Stimulated activated CD4-positive, alpha-beta T cell treated with anti-CD3 and anti-CD28 coated beads, Interleukin-1b, Interleukin-23, amount 100 ng/mL, for 24 hours (primary cell): ENCODE measurements at places on chromosomes 1 and 21.

DNA sequence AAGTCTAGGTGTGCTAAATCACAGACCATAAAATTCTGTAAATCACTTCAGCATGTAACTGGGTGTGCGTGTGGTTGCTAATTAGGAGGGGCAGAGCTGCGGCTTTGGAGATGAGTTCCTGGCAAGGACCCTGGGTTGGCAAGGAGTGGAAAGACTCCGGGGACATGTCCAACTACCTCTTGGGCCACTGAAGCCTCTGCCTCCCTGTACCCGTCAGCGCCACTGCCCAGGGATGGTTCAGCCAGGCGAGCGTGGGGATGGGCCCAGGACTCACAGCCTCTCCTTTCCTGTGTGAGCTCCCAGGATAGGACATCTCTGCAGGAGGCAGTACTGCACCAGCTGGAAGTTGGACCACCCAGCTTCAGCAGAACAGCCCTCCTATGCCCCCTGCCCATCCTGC lies 386.4 kb upstream of the VAMP3 start:
- no peak for DNase-seq

DNA sequence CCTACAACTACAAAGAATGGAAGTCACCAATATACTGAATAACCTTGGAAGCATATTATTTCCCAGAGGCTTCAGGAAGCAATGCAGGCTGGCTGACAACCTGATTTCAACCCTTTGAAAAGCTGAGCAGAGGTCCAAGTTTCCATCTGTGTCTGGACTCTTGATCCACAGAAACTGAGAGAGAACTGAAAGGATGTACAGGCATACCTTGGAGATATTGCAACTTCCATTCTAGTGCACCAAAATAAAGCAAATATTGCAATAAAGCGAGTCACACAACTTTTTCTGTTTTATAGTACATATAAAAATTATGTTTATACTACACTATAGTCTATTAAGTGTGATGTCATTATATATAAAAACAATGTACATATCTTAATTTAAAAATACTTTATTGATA lies 85.3 kb downstream of the TYW3 start:
- DNase-seq = no peak

DNA sequence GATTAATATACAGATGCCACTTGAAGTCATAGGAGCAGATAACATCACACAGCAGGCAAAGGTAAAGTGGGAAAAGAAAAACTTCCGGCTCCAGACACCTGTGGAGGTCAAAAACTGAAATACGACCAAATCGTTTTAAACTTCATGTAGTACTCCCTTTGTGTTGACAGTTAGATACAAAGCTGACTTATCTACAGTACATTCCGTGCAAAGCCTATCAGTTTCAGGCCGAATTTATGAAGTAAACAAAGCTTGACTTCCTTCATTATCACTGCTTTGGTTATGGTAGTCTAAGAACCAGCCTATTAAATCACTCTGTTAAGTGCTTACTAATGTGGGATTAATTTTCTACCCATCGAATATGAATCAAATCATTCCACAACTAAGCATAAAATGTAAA lies 156.3 kb downstream of the SMYD3 start:
- no peak for DNase-seq

- DNase-seq = no peak
Measured at GRCh38 chr1:155910621-155911121, 478 bp downstream of the RIT1 start.

DNA sequence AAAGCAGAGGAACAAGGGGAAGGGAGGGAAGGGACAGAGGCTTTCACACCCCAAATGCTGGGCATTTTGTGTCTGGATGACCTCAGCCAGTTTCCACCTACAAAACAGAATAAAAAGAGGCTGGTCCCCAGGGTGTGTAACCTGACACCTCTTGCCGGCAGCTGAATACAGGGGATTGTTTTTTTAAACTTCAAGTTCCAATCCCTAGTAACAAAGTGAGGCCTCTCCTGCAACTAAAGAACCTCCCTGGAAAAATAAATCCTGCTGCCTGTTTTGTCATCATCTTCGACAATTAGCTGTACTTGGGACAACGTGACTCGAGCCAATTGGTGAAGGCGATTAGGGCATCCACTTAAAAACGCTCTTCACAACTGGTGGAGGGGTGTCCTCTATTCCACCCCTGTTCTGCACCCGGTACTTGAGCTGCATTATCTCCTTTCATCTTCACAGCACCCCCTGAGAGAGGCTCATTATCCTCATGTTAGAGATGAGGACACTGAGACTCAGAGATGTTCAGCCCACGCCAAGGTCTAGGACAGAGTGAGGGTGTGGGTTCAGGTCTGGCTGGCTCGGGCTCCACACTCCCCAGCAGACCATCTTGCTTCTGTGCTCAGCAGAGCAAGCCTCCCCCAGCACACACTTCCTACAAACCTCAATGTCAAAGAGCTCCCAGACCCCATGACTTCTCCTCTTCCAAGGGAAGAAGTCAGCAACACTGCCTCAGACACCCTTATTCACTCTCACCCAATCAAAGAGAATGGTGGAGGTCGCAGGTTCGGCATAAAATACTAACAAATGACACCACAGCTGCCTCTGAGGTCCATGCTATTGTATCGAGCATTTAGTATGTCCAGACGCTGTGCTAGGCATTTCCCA lies 15.2 kb downstream of the ITPKB start:
- DNase-seq = no peak

GRCh38 chr1:57503337-57503736 lies 79.5 kb upstream of the DAB1 start:
- DNase-seq = no peak

- DNase-seq = no peak
Measured at GRCh38 chr1:116302281-116302680, 70.8 kb upstream of the ATP1A1 start.

GRCh38 chr21:40732253-40733023 lies 114.5 kb downstream of the DSCAM start:
- DNase-seq = no peak

DNA sequence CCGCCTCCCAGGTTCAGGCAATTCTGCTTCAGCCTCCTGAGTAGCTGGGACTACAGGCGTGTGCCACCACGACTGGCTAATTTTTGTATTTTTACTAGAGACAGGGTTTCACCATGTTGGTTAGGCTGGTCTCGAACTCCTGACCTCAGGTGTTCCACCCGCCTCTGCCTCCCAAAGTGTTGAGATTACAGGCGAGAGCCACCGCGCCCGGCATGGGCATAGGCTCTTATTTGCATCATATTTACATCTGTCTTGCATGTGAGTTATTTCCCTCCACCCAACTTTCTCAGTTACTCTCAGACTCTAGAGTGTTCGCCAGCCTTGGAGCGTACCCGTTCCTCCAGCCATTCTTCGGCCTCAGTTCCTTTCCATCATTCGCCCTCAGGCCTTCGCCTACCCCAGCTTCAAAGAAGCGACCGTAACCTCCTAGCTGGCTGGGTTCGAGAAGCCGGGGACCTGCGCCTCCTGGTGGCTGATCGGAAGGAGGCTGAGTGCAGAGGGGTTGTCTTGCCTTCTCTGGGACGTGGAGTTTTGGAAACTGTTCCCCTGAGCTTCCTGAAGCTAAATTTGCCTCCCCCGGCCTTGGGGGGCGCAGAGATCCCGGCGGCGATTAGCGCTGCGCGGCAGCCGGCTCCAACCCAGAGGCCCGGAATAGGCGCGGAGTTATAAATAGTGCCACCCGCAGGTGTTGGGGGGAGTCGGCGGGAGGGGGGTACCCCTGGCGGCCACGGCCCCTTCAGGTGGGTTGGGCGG lies 3.6 kb upstream of the ZBTB7B start:
- no peak for DNase-seq

DNA sequence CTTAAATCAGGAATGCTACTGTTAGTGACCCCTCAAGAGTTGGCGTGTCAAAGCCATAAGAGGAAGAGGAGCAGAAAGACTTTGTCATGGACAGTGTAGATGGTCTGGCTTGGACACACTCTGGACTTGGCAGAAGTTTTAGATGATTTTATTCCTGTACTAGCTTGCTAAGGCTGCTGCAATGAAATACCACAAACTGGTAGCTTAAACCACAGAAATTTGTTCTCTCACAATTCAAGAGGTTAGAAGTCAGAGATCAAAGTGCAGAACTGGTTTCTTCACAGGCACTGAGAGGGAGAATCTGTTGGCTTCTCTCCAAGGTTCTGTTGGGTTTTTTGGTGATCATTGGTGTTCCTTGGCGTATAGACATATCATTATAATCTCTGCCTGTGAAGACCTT lies 869.8 kb upstream of the B3GALT2 start:
- DNase-seq = no peak

DNA sequence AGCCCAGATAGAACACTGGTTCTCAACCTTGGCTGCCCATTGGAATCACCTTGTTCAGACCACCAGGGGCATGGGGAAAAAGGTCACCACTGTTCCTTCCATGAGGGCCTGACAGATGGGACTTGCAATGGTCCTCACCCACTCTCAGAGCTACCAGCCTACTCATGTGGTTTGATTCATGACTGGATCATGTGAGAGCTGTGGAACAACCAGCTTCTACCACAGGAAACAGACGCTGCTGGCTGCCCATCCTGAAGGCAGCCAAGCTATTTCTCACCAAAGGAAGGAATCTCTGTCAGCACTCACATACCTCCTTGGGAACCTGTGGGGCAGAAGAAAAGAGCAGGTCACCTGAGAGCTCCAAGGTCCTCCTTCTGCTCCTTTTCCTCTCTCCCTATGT lies 53.6 kb downstream of the CAPN8 start:
- DNase-seq = no peak

- DNase-seq = no peak
Measured at GRCh38 chr1:95957748-95958147, 723.7 kb downstream of the RWDD3 start.

DNA sequence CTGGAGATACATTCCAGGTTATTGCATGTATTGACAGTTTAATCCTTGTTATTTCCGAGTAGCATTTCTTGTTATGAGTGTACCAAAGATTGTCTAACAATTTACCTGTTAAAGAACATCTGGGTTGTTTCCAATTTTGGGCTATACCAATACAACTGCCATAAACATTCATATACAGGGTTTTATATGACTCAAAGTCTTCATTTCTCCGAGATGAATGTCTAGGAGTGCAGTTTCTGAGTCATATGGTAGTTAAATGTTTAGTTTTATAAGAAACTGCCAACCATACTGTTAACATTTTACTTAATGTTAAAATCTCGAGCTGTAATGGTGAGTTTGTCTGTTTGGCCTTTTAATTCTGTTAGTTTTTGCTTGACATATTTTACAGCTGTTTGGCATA lies 10.0 kb downstream of the RAB4A start:
- DNase-seq = no peak

DNA sequence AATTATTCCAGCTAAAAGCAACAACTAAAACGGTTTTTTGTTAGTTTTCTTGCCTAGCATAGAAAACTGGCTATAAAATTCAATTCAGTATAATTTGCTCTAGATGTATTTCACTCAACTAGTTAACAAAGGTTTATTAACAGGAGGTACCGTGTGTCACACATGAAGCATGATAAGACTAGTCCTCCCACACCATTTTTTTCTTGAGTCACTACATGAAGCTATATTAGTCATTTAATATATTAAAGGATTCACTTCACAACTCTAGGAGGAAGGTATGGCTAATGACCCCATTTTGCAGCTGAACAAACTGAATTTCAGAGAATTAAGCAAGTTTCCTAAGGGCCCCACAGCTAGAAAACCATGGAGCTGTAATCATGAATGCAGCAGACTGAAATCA lies 307.8 kb upstream of the USP25 start:
- DNase-seq = no peak

DNA sequence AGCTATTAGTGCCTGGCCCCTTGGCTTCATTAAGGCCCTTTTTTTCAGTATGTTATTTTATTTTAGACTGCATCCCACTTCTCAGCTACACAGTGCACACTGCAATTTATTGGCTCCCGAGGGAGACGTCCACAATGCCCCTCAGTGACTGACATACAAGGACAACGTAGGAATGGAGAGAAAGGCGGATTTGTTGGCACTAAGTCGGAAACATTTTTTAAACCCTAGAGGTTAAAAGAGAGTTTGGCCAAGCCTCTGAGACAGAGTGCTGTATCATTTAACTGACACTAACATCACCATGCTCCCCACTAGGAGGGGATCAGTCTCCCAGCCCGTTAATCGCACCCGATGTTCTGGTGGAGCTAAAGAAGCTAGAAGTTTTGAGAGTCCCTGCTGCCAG lies 45.7 kb upstream of the FOXD3 start:
- DNase-seq = no peak

DNA sequence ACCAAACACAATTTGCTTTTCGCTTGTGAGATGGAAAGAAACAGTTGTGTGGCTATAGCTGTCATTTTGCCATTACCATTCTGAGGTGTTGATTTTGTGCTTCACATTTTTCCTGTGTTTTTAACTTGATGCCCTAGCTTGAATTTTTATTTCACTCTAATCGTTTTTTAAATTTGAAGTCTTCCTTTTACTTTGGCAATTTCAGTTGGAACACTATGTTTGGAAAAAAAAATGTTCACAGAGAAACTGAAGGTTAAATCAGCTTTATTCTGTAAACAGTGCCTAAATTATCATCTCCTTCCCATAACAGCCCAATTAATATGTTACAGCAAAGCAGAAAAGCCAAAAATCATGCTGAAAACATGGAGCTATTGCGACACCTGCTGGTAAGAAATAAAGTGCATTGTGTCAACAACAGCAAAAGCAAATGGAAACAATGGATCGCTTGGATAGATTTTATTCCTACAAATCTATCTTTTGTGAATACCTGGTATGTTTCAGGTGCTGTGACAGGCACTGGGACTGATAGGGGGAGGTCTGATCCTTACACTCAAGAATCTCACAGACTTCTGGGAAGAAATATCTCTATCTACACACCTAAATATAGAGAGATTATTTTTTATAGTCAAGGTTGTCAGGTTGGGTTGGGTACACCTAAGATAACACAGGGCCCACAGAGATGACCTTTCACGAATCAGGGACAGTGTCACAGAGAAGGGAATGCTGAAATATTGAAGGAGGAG lies 16.2 kb upstream of the ERICH3 start:
- DNase-seq = no peak

- no peak for DNase-seq
Measured at GRCh38 chr1:183585038-183585437, 5.2 kb downstream of the NCF2 start.

DNA sequence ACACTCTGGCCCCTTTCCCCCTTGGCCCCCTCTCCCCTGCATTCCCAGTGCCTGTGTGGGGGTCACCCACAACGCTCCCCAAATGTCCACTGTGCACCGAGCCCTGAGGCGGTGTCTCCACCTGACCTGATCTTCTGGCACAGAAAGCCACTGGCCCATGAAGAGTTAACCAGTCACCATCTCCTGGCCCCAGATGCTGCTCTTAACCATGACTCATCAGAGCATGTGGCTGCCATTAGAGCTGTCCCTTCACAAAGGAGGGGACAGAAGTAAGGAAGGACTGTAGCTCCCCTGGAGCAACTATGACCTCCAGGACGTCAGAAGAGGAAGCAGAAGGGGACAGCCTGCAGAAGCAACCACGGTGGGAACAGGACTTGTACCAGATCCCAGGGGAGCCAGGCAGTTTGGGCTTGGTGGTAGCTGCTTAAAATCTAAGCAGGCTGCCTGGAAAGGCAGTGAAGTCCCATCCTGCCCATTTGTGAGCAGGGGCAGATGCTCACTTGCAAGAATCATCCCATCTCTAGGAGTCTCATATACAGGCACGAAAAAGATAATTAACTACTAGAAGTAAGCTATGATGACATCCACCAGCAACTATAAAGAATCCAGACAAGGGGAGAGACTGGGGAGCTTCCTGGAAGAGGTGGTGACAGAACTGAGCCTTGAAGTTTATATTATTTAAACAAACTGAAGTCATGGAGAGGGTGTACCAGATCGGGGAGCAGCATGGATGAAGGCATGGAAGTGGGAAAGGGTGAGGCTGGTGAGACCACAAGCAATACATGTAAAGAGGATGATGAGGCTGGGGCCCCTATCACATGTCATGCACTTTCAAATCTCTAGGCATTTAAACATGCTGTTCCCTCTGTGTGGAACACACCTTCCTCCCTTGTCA lies 1.1 kb upstream of the TTC39A start:
- DNase-seq = no peak
